DMS53 (cell line): ENCODE measurements at places on chromosomes 7 and 10.

- peak; percentile 91 for DNase-seq
Observed at GRCh38 chr10:78047314-78047891, 13.7 kb downstream of the RPS24 start.

DNA sequence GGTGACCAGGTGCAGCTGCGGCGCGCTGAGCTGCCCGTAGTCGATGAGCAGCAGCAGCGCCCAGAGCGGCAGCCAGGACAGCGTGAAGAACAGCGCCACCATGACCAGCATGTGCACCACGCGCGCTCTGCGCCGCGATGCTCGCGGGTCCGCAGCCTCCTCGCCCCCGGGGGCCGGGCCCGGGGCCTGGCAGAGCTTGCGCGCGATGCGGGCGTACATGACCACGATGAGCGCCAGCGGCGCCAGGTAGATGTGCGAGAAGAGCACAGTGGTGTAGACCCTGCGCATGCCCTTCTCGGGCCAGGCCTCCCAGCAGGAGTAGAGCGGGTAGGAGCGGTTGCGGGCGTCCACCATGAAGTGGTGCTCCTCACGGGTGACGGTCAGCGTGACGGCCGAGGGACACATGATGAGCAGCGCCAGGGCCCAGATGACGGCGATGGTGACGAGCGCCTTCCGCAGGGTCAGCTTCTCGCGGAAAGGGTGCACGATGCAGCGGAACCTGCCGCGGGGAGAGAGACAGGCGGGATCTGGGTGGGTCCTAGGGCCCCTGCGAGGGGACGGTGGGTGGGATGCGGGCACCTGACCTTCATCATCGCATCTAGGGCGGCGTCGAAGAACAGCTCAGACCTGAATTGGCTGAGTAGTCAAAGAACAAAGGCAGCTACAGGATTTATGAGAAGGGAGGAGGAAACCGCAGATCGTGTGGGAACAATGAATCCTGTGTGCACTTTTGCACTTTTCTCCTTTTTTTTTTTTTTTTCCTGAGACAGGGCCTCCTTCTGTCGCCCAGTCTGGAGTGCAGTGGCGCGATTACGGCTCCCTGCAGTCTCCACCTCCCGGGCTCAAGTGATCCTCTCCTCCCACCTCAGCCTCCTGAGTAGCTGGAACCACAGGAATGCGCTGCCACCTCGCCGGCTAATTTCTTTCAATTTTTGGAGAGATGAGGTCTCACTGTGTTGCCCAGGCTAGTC is 22.4 kb upstream of the PPA1 start:
- DNase-seq: no peak

- no peak for DNase-seq
Observed at GRCh38 chr7:73504017-73504416, 18.1 kb downstream of the BAZ1B start.

DNA sequence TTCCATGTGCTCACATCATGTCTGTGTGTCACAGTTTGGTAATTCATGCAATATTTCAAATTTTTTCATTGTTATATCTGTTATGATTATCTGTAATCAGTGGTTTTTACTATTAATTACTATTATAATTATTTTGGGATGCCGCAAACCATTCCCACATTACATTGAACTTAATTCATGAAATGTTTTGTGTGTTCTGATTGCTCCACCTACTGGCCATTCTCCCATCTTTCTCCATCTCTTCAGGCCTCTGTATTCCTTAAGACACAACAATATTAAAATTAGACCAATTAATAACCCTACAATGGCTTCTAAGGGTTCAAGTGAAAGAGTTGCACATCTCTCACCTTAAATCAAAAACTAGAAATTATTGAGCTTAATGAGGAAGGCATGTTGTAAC is 398.5 kb downstream of the PCDH15 start:
- DNase-seq: peak; percentile 69

DNA sequence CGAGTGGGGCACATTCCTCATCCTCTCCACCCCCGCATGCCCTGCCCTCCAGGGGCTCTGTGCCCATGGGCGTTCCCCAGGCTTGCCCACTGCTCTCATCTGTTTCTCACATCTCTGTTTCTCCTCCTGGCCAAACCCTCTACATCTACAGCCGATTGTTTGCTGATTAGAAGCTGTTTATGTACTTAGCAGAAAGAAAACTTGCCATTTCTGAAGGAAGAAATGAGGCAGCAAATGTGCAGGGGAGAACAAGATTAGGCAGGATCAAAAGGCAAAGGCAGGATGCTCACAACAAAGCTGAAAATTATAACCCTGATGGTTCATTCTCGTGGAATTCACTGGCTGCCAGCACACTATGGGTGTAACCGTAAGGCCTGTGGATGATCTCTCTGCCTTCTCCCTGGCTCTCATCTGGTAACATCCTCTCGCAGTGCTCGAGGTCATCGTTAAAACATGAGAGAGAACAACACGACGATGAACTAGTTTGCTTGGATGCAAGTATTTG is 111.6 kb upstream of the KLF14 start:
- DNase-seq: no peak

- no peak for DNase-seq
Observed at GRCh38 chr7:135537905-135538304, 19.8 kb upstream of the NUP205 start.

GRCh38 chr10:113127261-113127900 is 177.3 kb downstream of the TCF7L2 start:
- no peak for DNase-seq

GRCh38 chr10:78290131-78290750 is 256.6 kb downstream of the RPS24 start:
- no peak for DNase-seq

DNA sequence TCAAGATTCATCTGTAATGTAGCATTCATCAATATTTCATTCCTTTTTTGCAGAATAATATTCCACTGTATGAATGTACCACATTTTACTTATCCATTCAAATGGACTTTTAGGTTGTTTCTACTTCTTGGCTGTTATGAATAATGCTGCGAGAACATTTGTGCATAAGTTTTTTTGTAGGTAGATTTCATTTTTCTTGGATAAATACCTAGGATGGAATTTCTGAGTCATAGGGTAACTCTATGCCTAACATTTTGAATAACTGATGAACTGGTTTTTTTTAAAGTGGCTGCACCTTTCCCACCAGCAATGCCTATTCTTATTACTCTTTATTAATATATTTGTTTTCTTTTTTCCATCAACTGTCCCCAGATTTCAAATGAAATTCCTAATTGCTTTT is 9.1 kb upstream of the XPNPEP1 start:
- no peak for DNase-seq

DNA sequence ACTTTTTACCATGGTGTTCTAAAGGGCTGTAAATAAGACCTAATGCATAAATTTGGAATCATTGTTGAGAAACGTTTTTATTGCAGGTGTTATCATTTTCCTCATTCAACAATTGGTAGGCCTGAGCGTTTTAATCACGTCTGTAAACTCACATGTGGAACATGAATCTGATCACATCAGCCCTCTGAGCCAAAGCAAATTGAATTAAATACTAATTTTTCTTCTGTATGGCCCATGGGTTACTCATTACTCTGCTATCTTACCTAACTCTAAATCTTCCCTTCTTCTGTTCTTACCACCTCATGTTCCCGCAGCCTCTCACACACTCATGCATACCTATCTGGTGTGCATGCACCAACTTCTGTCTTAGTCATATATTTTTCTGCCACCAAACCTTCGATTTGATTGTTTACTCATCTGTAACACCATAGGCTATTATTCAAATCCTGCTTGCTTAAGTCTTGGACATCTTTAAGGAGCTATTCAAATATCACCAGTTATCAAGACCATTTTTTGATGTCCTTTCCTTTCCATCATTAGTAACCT is 82.3 kb downstream of the NXPH1 start:
- DNase-seq: no peak

GRCh38 chr7:103921692-103922091 is 67.8 kb downstream of the RELN start:
- DNase-seq: no peak

GRCh38 chr7:128739990-128740682 is 977 bp downstream of the CALU start:
- no peak for DNase-seq

DNA sequence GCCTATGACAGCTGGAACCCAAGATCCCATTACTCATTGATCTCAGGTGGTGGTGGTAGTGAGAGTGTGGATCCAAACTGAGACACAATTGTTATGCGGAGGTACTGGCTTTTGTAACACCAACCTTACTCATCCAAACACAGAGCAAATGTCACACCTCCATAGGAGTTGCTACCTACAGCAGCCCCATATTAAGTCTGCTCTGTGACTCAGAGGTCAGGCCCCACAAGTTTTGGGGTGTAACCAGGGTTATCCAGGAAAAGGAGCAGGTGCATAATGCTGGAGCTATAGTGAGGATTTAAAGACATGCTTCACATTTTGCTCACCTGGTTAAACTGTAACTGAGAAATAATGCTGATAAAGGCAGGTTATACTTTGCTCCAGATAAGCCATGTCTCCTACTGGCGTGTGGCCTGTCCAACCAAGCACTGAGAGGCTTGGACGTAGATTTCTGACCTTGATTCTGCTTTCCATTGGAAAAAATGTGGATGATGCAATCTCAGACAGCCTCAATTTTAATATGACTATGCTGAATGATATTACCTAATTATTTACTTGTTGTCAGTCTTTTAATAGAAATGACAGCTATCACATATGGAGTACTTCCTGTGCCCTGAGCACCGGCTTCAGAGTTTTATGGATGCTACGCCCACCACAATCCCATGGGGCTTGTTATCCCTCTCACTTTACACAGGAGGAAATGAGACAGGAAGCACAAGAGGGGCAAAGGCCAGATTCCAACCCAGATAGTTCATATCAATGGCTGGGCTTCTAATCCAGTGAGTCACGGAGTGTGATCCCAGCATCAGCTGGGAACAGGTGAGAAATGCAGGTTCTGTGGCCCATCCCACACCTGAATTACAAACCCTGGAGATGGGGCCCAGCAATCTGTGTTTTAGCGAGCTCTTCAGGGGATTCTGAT is 181.3 kb downstream of the CHN2 start:
- DNase-seq: peak; percentile 90

DNA sequence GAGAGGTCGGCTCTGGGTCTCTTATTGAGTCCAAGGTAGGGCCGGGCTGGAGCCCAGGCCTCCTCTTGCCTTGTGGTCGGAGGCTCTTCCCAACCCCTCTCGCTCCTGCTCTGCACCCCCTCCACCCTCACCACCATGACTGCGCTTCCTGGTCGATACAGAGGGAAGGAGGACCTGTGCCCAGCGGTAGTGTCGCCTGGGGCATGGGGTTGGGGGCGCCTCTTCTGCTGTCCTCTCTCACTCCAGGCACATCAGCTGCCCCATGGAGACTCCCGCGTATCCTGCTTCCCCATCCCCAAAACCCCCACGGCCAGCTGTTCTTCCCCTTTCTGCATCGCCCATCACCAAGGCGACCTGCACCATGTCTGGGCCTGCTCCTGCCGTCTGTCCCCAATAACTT is 44.4 kb downstream of the TMEM270 start:
- DNase-seq: no peak

- no peak for DNase-seq
Observed at GRCh38 chr10:109067031-109067430, 856.3 kb downstream of the XPNPEP1 start.

DNA sequence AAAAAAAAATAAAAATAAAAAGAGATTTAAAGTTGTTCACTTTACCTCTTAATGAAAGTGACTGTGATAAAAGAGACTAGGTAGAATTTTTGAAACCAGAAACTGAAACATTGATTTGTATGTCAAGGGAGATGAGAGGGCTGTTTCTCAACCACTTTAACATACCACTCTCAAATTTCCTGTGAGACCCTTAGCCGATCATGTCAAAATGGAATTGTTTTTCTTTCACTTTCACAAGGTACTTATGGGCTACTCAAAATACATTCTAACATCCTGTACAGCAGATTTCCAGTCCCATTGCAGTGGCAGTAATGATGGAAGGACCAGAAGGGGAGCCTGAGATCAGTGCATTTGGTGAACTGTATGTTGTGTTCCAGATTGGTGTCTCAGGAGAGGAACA is 261.2 kb downstream of the PPP1R3A start:
- DNase-seq: peak; percentile 15

GRCh38 chr10:31822616-31823318 is 105.9 kb downstream of the ARHGAP12 start:
- DNase-seq: peak; percentile 3

DNA sequence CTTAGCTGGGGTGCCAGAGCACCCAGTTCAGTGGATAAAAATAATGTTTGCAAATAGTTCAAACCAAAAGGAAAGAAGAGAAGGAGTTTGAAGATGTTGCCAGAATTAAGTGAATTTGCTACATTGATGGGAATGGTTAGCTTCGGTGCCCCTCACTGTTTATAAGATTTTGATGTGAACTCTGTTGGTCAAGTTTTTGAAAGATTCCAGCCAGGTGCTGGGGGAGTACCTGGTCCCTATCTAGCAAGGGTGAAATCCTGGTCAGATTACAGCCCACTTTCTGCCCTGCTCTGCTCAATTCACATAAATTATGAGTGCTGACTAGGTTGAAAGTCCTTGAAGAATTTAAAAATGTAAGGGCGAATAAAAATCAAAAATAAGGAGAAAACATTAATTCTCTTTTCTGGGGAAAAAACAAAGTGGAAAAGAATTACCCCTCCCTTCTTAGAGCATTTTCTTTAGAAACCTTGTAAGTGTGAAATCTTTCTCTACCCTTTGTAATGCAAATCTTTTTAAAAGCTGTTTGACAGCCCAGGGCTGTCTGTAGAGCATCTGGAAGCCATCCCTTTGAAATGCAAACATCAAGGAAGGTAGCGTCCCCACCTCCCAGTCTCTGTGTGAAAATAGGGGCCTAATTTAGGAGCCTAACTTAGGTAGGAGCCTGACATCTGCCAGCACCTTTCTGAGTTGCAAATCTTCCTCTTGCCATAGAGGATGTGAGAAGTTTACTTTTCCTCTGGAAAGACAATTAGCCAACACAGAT is 1.4 kb upstream of the GIMAP5 start:
- peak; percentile 43 for DNase-seq

- no peak for DNase-seq
Observed at GRCh38 chr10:128028508-128029289, 97.5 kb downstream of the MKI67 start.

DNA sequence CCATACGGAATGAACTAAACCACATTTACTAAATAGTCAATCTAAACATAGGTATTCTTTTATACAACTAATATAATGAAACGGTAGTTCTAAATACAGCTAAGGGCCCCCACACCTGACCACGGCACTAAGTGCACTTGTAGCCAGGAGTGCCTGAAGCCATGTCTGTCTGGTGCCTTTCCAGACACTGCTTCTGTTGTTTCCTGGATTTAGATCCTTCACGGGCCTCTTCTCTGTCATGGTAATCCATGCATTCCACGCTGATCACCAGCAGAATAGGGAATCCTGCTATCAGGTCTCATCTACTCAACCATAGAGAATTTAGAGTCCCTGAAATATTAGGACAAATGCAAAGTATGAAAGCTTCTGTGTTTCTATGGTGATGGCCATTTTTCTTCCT is 37.8 kb downstream of the OSBPL3 start:
- DNase-seq: no peak

DNA sequence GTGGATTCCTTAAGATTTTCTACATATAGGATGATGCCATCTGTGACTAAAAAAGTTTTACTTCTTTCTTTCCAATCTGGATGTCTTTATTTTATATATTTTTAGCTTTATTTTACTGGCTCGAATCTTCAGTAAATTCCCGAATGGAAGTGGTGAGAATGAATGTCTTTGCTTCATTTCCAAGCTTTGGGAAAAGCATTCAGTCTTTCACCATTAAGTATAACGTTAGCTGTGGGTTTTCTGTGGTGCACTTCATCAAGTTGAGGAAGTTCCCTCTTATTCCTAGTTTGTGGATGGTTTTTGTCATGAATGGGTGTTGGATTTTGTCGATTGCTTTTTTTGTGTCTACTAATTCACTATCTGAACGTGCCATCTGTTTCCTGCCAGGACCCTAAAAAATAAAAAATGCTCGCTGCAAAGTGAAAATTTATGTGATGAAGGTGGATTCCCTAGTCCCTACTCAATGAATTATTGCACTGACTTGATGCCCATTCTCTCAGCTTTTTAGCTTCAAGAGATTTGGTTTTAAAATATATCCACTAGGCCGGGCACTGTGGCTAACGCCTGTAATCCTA is 90.2 kb upstream of the CARD11 start:
- no peak for DNase-seq
